ENCODE measurements at places on chromosomes 11 and 22.

GRCh38 chr11:134856056-134856971, 444.3 kb upstream of the B3GAT1 start:
- no peak for DNase-seq

DNA sequence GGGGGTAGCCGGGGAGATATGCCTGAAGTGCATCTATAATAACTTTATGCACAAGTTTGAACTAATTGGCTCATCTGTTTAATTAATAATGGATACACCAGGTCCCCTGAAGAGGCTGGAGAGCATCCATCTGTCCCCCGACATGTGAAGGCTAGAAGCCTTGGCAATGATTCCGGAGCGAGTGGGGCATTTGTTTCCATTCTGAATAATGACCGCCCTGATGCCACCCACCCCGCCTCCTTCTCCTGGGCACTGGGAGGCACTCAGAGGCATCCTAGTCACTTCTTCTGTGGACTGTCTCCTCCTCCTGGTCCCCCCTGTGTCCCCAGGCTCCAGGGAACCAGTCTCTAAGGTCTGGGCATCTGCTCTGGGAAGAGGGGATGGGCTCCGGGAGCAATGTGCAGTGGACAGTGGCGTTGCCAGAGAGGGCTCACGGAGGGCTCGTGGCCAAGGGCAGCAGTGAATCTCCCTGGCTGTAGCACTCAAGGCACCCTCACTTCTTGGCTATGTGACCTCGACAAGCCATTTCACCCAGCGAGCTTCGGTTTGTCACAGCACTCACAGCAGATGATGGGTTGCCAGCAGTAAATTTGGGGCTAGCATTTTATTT, 64.7 kb downstream of the TSPAN18 start:
- no peak for DNase-seq

DNA sequence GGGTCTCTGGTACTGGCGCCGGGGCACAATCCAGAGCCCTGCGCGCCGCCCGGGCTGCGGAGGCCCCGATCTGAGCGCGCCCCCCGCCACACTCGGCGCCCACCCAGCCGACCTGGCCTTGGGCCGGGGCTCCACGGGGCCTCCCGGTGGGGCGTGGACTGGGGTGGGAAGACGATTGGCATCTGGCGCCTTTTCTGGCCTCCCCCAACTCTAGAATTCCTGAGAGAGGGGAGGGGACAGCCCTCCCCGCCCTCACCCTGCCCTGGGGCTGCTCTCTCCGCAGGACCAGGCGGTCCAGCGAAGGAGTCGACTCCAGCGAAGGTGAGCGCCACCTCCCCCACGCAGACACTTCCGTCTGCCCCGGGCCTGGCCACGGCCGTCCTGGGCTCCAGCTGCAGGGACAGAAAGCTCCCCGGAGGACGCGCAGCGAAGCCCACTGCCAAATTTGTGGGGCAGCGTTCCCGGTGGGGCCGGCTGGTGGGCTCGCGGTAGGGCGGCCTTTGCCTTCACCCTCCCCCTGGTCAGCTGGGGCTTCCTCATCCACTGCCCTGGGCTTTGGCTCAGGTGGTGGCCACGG, 593 bp downstream of the SSH3 start:
- no peak for DNase-seq

GRCh38 chr22:50162391-50162956, 8.1 kb upstream of the PANX2 start:
- DNase-seq = no peak

GRCh38 chr11:114890038-114890437, 211.7 kb downstream of the NXPE2 start:
- no peak for DNase-seq

DNA sequence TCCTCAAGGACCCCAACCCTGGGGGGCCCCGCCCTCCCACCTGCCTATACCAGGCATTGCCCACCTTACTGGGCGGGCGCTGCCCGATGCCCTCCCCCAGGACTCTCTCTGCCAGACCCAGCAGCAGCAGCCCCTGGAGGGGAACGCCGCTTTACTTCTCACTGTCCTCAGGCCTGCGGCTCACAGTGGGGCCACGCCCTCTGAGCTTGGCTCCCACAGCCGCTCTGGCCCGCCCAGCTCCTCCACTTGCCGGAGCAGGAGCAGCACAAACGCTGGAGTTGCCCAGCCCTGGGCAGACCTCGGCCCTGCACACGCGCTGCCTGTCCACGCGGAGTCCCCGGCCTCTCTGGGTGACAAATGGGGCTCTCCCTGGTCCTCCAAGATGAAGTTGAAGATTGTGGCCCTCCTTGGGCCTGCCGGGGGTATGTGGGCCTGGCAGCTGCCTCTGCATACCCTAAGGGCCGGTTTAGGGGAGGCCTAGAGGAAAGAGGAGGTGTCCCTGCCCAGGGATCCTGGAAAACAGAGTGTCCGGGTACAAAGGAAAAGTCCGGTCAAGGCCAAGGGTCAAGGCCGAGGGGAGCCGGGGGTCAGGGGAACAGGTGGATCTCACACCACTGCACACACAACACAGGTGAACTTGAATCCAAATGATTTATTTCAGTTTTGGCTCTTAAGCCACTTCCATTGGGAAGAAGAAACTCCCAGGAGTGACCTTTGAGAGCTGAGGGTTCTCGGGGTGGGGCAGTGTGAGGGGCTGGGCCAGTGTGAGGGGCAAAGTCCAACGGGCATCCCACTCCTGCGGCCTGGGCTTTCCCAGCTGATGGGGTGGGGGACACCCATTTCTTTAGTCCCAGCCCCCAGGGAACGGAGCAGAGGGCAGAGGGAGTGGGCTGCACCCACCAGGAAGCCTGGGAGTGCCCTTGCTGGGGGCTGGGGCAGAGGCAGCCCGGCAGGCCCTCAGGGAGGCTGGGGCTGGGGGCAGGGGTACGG, 674 bp upstream of the BAIAP2L2 start:
- DNase-seq = no peak

GRCh38 chr22:28883917-28884746, 760 bp downstream of the ZNRF3 start:
- DNase-seq = no peak

GRCh38 chr11:128854841-128855240, 12.3 kb downstream of the KCNJ1 start:
- DNase-seq = no peak

- no peak for DNase-seq
These were observed 40.2 kb upstream of the MTNR1B start for GRCh38 chr11:92929246-92929645.

- DNase-seq = no peak
These were observed 47.7 kb downstream of the TST start for GRCh38 chr22:36971341-36972125.

DNA sequence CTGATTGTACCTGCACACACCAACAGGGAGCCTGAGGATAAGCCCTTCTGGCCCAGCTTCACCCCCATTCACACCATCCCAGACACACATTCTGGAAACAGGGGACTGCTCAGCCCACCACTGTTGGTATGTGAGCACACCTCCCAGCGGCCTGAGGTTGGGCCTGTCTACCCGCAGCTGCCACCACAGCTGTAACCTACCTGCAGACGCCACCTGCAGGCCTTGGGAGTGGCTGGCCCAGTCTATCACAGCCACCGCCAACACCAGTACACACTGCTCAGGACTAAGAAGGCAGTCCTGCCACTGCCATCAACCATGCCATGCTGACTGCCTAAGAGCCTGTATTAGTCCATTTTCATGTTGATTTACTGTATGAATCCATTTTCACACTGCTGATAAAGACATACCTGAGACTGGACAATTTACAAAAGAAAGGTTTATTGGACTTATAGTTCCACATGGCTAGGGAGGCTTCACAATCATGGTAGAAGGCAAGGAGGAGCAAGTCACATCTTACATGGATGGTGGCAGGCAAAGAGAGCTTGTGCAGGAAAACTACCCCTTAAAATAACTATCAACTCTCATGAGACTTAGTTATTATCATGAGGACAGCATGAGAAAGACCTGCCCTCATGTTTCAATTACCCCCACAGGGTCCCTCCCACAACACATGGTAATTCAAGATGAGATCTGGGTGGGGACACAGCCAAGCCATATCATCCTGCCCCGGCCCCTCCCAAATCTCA, 30.6 kb downstream of the RSF1 start:
- no peak for DNase-seq

DNA sequence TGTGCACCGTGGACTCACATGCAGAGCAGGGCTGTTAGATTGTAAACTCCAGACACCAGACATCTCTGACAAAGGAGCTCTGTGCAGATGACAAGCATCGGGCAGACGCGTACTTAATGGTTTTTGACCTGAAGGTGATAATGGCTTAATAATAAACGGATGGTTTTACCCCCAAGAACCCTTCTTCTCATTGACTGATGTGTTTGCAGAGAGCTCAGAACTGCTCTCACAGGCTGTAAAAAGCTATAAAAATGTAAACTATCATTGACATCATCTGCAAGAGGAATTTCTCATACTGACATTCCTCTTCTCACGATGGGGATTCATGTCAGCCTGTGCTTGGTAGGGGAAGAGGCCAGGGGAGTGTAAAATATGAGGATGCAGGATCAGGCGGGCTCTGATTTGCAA, 8.6 kb upstream of the ARHGAP8 start:
- DNase-seq = no peak

GRCh38 chr22:34669001-34669400, 397.0 kb upstream of the ISX start:
- no peak for DNase-seq
